ENCODE measurements at places on chromosomes 16 and 17.
A peak's percentile ranks its signal among the peaks of the same experiment; 100 is the strongest.

- no peak for DNase-seq
These were observed 34.9 kb upstream of the ZC3H18 start for GRCh38 chr16:88535191-88535856.

- no peak for DNase-seq
These were observed 15.4 kb downstream of the SRP68 start for GRCh38 chr17:76056882-76057281.

DNA sequence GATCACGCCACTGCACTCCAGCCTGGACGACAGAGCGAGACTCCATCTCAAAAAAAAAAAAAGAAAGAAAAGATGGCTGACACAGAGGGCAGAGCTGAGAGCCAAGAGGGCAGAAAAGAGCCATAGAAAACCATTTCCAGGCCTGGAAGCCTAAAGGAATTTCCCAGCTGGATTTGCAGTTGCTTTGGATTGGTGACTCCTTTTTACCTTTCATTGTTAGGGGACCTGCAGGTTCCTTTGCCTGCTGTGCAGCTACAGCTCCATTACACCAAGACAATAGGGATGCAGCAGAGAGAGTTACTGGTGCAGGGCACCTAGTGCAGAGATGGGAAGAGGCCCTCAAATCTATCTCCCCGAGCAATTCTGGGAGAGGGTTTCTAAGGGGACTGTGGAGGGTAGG, 18.4 kb downstream of the ZNF668 start:
- no peak for DNase-seq

GRCh38 chr17:10779609-10780008, 24.3 kb downstream of the TMEM238L start:
- DNase-seq = no peak

DNA sequence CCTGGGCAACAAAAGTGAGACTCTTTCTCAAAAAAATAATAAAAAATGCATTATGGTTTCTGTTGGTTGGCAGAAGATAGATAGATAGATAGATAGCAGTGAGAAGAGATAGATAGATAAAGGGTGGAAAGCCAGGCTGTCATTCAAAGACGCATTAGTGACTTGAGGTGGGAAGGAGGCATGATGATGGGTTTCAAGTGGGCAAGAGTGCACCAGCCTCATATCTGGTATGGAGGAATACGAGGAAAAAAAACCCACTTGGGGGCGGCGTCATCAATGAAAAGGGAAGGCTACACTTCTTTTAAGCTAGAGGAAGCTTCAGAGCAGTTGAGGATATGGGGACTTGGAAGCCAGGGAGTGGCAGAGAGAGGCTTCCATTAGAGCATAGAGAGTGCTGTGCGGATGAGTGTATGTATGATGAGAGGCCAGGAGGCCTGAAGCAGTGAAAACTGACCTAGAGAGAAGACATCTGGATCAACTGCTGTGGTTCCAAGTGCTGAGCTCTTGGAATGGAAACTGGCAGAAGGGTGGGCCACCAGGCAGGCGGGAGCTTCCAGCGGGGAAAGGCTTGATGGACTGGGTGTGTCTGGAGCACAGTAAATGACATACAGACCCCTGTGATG, 31.8 kb downstream of the CEP95 start:
- DNase-seq = no peak

DNA sequence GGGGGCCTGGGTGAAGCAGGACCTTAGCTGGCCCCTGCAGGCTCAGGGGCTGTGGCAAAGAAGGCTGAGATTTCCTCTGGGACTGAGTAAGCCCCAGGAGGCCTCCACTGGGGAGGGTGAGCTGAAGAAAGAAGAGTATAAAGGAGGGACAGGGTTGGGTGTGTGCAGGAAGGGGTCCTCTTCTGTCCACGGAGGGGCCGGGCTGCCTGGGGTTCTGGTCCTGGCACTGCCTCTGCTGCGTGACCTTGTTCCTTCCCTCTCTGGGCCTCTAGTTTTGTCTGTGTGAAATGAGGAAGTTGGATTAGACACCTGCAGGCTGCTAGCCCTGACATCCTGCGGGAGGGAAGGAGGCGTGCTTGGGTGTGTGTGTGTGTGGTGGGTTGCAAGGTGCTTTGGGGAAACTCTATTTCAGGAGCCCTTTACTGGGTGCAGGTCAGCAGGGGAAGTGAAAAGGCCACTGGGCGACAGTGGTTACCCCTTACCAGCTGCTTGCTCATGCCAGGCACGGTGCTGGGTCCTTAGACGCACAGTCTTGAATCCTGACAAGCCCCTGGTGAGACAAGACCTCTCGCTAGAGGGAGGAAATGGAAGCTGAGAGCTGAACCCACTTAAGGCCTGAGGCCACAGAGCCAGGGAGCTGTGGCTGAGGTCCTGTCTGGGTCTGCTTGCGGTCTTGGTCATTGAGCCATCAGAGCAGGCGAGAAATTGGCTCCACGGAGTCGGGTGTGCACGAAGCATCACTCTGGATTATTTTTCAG, 60.7 kb downstream of the OR1D5 start:
- DNase-seq = no peak

GRCh38 chr16:81550432-81550808, 105.8 kb downstream of the CMIP start:
- no peak for DNase-seq

DNA sequence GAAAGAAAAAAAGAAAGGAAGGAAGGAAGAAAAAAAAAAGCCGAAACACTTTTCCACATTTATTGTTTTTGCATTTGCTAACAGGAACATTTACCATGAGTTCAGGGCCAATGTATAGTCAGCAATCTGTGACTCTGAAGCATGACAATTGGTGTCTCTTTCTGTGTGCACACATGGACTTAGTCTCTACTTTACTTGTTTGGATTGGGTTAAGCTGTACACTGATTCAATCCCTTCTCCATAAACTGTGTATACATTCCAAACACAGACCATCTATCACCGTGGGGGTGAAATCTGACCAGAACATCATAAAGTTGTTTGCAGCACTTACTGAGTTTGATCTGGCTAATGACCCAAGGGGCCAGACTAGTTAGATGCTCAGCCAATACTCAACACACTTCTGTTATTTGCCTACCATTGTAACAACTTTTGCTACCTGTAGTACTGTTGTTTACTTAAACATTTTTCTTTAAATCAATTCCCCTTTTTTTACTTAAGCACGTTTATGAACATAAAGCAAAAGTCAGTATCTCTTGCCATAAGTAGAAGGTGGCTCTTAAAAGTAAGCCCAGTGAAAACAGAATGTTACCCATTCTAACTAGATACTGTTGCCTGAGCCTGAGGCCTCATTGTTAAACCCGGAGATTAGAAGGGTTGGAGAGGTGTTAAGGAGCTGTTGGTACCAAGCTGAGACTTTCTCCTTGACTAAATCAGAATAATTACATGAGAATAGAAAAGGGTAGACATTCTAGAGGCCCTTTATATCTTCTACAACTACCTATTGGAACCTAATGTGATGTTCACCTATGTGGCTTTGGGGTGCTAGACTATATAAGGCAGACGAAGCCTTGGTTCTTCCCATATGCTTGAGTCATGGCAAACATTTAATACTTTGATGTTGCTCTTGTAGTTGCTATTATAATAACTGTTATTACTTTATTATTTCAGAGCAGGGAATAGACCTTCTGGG, 41.8 kb downstream of the SCNN1B start:
- DNase-seq = no peak

- DNase-seq = no peak
These were observed 25.1 kb upstream of the ADGRG1 start for GRCh38 chr16:57603115-57604024.

- no peak for DNase-seq
These were observed 42.1 kb upstream of the BHLHA9 start for GRCh38 chr17:1227917-1228780.

- no peak for DNase-seq
These were observed 204.7 kb downstream of the CDRT15L2 start for GRCh38 chr17:20784100-20784665.

- no peak for DNase-seq
These were observed 7.4 kb downstream of the XYLT1 start for GRCh38 chr16:17463335-17463734.

DNA sequence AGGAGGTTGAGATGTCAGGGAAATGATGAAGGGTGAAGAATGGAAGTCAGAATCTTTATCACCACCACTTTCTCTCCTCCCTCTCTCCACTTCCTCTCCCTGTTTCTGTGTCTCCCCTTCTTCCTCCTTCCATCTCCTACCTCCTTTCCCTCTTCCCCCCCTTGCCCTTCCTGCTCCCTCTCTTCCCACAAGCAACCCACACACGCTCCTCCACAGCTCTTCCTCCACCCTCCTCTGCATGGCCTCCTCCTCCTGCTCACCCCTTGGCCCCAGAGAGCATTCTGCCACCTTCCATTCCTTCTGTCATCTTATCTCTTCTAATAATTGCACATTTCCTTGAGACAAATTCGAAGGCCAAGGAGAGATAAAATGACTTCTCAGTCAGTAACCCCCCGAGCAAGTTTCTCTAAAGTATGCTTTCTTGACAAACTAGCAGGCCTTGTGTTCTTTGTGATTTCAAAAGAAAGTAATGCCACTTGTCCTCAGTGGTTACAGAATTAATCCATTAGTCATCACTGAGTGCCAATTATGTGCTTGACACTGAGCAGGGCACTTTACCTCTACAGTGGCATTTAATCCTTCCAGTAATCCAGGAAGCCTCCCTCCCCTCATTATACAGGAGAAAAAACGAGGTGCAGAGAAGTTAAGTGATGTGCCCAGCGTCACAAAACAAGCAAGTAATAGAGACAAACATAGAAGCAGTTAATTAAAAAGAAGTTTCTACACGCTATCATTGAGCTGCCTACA, 72.3 kb upstream of the CCL1 start:
- DNase-seq = no peak

- no peak for DNase-seq
These were observed 7.2 kb downstream of the SLC16A5 start for GRCh38 chr17:75094871-75095399.

DNA sequence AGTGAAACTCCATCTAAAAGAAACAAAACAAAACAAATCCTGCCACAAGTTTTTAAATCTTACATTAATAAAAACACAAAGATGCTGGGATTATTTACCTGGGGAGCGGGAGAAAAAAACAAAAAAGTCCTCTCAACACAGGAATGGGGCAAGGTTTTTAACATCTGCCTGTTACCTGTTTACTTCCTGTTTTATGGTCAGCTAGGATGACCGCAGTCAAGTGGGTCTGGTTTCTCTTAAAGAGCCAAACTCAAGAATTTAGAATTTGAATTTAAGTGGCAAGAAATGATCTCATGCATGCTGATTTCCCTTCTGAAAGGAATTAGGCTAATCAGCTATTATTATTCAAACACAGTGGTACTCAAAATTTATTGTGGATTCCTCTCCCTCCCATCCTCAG, 39.7 kb upstream of the TBC1D3K start:
- DNase-seq = peak; percentile 34

DNA sequence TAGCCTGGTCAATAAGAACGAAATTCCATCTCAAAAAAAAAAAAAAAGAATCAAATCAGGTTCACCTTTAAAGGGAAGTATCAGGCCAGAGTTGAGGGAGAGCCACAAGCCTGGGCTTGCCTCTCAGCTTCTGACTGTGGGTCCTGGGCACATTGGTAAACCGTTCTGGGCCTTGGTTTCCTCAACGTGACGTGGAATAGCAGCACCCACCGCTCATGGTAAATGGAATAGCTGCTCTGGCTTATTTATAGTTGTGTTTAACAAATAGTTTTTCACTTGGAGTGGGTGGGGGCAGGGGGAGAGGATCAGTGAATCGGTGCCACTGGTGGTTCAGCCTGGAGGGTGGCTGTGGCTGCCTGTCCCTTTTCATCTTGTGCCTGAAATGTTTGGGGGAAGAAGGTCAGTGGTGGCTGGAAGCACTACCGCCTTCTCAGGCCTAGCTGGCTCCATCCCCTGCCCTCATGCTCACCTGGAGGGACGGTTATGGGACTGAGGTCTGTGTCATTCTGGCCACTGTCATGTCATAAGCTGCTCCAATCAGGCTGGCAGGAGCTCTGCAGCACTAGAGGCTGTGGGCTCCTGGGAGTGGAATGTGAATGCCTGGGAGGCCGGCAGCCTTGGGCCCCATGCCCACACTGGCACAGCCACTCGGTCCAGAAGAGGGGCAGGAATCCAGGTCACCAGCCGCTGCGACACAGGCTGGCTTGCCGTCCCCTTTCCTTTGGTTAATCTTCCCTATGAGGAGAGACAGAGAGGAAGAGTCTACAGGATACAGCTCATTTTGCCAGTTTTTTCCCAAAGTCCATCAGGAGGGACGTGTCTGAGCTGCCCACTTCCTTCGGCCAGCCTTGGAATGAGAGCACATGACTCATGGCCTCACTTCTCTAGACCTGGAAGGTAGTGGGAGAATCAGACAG, 27.0 kb downstream of the CCR7 start:
- DNase-seq = no peak

- DNase-seq = no peak
These were observed 5.3 kb upstream of the HSD11B2 start for GRCh38 chr16:67425580-67425979.

- DNase-seq = peak; percentile 36
These were observed 142.0 kb downstream of the SSH2 start for GRCh38 chr17:29787995-29788394.

All from ACHN (cell line).